ENCODE measurements at places on chromosomes 2 and 18. TPM values are rescaled to one million over a fixed set of nuclear protein-coding genes. Genes with fewer than 3 reads are reported as not detected.

DNA sequence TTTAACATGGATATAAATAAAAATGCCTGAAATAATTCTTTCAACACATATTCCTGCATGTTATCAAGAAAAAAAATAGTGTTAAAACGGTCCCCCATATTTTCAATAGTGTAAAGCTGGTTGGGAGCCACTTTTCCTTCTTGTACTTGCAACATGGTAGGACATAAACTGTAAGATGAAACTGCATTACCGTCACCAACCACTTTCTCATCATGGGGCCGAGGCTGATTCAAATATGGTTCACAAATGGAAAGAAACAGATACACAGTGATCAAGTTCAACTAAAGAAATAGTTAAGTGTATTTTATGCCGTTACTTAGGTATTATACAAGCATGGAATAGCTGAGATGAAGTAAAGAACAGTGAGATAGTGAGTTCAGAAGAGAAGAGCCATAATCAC, 360.7 kb downstream of the ZEB2 start:
- DNase-seq, result no peak

DNA sequence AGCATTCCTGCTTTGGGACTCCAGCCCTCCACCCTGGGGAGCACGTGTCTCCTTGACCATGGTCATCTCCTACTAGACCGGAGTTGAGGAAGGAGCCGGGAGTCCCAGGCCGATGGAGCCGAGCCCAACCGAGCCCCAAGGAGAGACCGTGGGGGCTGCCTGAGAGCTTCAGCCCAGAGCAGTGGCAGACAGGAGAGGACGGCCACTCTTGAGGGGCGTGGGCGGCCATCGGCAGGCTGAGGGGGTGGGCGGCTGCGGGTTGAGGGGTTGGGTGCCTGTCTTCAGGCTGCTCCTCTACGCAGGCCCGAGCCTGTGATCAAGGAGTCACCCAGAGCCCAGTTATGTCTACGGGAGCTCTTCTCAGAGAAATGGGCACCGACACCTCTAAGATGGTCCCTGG, 158.7 kb downstream of the PXDN start:
- no peak for DNase-seq

The ARHGEF33 gene
- polyA plus RNA-seq, result 3.4 TPM

The UGT1A10 gene
- not detected for polyA plus RNA-seq

- DNase-seq, result no peak
These were observed 1474.0 kb upstream of the ACVR2A start for GRCh38 chr2:146370826-146371225.

DNA sequence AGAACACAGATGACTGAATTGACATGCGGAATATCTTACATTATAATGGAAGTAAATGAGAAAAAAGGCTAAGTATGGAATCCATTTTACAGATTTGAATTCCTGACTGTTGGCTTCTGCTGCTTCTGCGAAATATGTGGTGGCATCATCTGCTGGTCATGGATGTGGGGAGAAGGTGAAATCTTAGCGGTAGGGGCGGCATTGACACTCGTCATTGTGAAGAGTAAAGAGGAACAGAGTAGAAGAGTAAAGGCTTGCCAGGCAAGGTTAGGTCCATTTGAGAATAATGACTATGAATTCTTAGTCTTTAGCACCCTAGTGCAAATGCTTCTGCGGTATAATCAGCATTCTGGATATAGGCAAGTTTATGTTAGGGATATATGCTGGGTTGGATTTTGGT, 32.4 kb downstream of the ACTR3 start:
- no peak for DNase-seq

DNA sequence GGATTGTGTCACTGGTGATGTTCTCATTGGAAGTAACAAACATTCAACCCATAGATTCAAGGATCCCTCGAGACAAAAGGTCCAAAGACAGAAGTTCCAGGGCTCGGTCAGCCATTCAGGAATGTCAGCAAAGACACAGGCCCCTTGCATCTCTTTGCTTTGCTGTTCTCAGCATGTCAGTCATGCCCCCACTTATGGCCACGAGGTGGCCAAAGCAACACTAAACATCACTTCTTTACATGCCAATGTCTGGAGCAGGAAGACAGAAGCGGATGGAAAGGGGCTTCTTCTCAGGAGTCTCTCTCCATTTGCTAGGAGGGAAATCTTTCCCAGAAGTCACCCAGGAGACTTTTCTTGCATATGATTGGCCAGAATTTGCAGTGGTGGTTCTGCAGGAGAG, 191.6 kb upstream of the SP5 start:
- DNase-seq, result no peak

The HNMT gene
- 65.0 TPM for polyA plus RNA-seq

DNA sequence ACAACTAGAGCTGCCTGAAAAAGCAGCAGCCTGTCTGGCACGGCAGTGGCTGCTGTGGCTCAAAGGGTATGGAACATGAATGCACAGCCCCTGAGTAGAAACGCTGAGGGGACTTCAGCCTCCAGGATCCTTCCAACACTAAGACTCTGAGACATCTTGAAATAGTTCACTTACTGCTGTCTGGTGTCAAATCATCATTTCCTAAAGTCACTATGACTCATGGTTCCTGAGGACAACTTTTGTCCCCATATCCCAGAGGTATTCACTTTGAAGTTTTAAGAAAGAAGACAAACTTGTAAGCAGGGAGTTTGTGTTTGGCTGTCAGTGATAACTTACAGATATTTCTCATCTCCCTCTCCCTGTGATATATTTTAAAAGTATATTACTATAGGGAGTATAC, 33.3 kb upstream of the NEB start:
- no peak for DNase-seq

The DSG1 gene
- 0.03 TPM for polyA plus RNA-seq
